ENCODE measurements at places on chromosomes 4 and X. TPM values are rescaled to one million over a fixed set of nuclear protein-coding genes. Genes with fewer than 3 reads are reported as not detected.

The GAGE12F gene
- total RNA-seq = not detected

DNA sequence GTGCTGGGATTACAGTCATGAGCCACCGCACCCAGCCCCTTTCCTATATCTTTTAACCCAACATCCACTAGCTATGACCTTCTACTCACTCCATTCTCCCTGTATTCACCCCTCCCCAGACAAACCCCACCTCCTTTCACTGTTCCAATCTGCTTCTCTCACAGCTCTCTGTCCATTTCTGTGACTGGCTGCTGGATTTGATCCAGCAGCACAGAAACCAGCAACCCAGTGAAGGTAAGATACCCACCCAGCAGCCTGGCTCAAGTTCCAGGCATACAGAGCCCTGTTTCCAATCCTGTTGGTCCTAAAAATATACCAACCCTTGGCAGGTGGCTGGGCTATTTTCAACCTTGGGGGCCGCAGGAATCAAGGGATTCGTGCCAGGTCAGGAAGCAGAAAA lies 56.9 kb upstream of the SMIM10 start:
- H3K36me3 ChIP-seq = no peaks in the 10 kb centered on the region
- H3K27me3 ChIP-seq = no peaks in the 10 kb centered on the region
- no peak overlapping the region for H3K27ac ChIP-seq
- no peak overlapping the region for H3K4me3 ChIP-seq
- no peaks in the 10 kb centered on the region for H3K4me1 ChIP-seq
- DNase-seq = no peak

- no peak overlapping the region for H3K4me3 ChIP-seq
- H3K27ac ChIP-seq = no peak overlapping the region
- H3K4me1 ChIP-seq = no peaks in the 10 kb centered on the region
- no peaks in the 10 kb centered on the region for H3K36me3 ChIP-seq
- no peak for DNase-seq
Observed at GRCh38 chr4:173642509-173642908, 112.5 kb upstream of the HAND2 start.

The CACNA1F gene
- total RNA-seq = 0.26 TPM

The DGAT2L6 gene
- total RNA-seq = not detected

- DNase-seq = no peak
- no peaks in the 10 kb centered on the region for H3K36me3 ChIP-seq
- H3K27me3 ChIP-seq = no peaks in the 10 kb centered on the region
- H3K27ac ChIP-seq = no peak overlapping the region
- H3K4me3 ChIP-seq = no peak overlapping the region
Observed at GRCh38 chr4:57580710-57581599, 470.8 kb upstream of the IGFBP7 start.

DNA sequence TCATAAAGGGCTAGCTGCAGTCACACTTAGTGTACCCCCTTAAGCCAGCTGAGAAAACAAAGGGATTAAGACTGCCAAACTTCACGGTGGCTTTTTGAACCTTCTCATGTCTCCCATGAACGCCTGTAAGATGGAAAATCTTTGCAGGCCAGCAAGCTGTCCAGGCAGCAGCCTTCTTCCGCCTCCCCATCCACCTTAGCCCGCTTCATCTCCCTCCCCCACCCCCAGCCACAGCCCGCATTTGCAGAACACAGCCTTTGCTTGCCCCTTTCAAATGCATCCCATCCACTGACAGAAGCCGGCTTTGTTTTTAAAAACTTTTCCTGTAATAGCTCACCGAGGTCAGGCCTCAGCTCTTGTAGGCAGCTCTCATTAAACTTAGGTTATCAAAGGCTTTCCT lies 113.8 kb upstream of the FAM9B start:
- no peak for DNase-seq
- H3K36me3 ChIP-seq = no peaks in the 10 kb centered on the region
- H3K27me3 ChIP-seq = no peaks in the 10 kb centered on the region

DNA sequence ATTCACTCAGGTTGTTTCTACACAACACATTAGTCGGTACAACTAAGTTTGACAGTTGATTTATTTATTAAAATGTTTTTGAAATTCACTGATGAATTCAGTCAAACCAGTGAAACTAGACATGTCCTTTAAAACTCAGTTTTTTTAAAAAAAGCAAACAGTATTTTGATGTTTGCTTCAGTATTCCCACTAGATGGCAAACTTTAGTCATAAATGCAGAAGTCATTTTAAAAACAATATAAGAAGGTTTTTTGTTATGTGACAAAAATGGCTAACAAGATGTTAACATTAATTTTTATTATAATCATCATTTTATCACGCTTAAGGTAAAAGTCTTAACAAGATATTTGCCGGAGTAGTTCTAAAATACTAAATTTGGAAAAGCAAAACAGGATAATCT lies 1337.8 kb upstream of the DIAPH2 start:
- H3K4me3 ChIP-seq = no peak overlapping the region
- H3K36me3 ChIP-seq = no peaks in the 10 kb centered on the region
- H3K4me1 ChIP-seq = no peaks in the 10 kb centered on the region
- no peak overlapping the region for H3K27ac ChIP-seq
- H3K27me3 ChIP-seq = no peaks in the 10 kb centered on the region

The NOX1 gene
- not detected for total RNA-seq

DNA sequence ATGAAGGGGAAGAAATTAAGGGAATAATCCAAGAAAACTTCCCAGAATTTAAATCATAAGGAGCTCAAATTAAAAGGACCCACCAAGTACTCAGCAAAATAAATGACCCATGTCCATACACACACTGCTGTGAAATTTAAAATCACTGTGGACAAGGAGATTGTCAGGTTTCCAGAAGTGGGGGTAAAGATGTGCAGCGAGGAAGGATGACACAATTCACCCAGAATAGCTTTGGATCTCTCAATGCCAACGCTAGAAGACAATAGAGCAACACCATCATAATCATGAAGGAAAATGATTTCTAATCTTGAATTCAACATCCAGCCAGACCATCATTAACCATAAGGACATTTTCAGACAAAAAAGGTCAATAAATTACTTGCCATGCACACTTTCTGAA lies 65.7 kb downstream of the CASK start:
- no peak overlapping the region for H3K27ac ChIP-seq
- H3K4me3 ChIP-seq = no peak overlapping the region
- DNase-seq = no peak
- no peaks in the 10 kb centered on the region for H3K4me1 ChIP-seq
